Activated CD8-positive, alpha-beta memory T cell treated with anti-CD3 and anti-CD28 coated beads, Interleukin-2, amount 10 ng/mL, durations not matched to agents 7 days and 5 days (primary cell): ENCODE measurements at places on chromosomes 12 and 14. TPM values are rescaled to one million over a fixed set of nuclear protein-coding genes. Genes with fewer than 3 reads are reported as not detected.

DNA sequence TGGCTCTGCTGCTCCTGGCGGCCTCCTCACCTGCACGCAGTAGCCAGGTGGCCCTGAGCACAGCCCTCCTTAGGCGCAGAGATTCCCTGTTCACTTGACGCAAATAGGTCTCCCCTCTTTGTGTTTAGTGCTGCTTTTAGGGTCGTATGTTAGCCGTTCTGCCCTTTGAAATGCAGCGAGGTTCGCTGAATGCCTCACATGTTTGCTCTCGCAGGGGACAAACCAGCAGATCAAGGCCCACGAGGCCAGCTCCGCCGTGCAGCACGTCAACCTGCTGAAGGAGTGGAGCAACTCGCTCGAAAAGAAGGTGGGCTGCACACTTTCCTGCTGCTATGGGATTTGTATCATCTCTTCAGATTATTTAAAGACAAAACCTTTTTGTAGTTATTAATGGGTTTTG, 31.4 kb upstream of the AMN start:
- DNase-seq, result no peak

BHLHE41 gene
- not detected for total RNA-seq

- no peak for DNase-seq
These were observed 13.9 kb upstream of the GPRC5D start for GRCh38 chr12:12965836-12966235.

DNA sequence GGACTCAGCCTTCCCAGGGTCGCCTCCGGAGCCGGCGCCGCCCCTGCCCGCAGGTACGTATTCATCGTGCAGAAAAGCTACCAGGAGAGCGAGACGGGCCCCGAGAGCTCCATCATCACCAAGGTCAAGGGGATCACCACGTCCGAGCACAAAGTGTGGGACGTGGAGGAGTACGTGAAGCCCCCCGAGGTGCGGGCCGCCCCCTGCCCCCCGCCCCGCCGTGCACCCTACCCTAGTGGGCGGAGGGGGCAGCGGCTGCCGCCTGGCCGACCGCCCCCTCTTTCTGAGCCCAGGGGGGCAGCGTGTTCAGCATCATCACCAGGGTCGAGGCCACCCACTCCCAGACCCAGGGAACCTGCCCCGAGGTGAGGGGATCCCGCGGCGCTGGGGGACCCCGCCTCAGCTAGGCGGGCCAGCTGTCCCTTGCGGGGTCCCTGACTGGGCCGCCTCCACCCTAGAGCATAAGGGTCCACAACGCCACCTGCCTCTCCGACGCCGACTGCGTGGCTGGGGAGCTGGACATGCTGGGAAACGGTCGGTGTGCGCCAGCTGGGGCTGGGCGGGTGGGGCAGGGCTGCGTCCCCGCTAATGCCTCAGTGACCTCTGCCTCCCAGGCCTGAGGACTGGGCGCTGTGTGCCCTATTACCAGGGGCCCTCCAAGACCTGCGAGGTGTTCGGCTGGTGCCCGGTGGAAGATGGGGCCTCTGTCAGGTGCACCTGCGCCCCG, 973 bp downstream of the P2RX2 start:
- no peak for DNase-seq

DNA sequence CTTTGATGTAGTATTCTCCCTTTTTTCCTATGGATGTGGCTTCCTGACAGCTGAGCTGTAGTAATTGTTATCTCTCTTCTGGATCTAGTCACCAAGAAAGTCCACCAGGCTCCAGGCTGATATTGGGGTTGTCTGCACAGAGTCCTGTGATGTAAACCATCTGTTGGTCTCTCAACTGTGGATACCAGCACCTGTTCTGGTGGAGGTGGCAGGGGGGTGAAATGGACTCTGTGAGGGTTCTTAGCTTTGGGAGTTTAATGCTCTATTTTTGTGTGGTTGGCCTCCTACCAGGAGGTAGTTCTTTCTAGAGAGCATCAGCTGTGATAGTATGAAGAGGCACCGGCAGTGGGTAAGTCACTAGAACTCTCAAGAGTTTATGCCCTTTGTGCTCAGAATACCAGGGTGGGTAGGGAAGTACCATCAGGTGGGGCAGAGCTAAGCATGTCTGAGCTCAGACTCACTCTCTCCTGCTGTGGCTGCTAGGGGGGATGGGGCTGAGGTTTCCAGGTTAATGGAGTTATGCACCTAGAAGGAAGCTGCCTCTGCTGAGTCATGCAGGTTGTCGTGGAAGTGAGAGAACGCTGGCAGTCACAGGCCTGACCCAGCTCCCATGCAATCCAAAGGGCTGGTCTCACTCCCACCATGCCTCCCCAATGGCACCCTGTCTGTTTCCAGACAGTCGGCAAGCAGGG, 3.0 kb upstream of the TAS2R14 start:
- no peak for DNase-seq

DNA sequence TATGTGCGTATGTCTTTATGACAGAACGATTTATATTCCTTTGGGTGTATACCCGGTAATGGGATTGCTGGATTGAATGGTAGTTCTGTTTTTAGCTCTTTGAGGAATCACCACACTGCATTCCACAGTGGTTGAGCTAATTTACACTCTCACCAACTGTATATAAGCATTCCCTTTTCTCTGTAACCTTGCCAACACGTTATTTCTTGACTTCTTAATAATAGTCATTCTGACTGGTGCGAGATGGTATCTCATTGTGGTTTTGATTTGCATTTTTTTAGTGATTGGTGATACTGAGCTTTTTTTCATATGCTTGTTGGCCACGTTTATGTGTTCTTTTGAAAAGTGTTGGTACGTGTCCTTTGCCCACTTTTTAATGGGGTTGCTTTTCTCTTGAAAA, 49.7 kb downstream of the FRS2 start:
- no peak for DNase-seq

- DNase-seq, result no peak
These were observed 122.5 kb downstream of the HMGA2 start for GRCh38 chr12:65946821-65947220.

GTF2H3 gene
- total RNA-seq, result 46.1 TPM
